Stimulated activated CD8-positive, alpha-beta memory T cell treated with anti-CD3 and anti-CD28 coated beads, Interleukin-4, amount 100 ng/mL, for 48 hours (primary cell): ENCODE measurements at places on chromosomes 4 and X.

GRCh38 chr4:115780835-115781234, 667.4 kb upstream of the NDST4 start:
- DNase-seq: no peak

DNA sequence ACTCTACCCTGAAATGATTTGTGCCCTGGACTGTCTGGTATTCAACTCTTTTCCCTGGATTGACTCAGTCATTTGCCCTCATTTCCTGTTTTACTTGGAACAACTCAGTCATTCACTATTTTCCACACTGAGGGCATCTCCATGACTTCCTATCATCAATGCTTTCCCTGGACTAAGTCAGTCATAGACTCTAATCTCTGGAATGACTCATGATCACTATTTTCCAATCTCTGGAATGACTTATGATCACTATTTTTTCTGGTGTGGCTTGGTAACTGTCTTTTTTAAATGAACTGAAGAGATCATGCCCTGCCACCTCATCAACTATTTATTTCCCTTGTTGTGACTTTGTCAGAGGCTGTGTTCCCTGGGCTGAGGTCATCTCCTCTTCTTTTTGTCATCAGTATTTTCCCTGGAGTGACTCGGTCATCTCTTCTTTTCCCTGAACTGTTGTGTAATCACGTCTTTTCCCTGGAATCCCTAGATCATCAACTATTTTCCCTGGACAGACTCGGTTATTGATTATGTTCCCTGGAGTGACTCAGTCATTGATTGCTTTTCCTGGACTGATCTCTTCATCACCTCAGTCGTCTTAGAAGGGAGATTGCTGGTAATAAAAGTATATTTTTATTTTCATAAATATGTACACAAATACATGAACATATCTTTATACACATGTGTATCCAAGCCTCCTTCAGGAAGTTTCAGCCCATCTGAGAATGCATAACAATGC, 327.1 kb upstream of the VCX start:
- no peak for DNase-seq

DNA sequence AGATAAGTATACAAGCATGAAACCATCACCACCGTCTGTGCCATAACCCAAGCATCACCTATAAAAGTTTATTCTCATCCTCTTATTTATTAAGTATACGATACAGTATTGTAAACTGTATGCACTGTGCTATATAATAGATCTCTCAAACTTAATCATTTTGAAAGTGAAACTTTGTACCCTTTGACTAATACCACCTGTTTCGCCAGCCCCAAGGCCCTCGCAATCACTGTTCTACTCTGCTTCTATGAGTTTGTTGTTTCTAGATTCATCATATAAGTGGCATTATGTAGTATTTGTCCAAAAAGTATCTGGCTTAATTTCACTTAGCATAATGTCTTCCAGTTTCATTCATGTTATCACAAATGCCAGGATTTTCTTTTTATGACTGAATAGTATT, 72.1 kb upstream of the DOCK11 start:
- peak; percentile 22 for DNase-seq

GRCh38 chrX:2351321-2351720, 149.5 kb downstream of the DHRSX start:
- no peak for DNase-seq

GRCh38 chrX:139585613-139586012, 55.1 kb downstream of the F9 start:
- DNase-seq: no peak

GRCh38 chr4:155371432-155372043, 5.2 kb downstream of the MAP9 start:
- DNase-seq: no peak

DNA sequence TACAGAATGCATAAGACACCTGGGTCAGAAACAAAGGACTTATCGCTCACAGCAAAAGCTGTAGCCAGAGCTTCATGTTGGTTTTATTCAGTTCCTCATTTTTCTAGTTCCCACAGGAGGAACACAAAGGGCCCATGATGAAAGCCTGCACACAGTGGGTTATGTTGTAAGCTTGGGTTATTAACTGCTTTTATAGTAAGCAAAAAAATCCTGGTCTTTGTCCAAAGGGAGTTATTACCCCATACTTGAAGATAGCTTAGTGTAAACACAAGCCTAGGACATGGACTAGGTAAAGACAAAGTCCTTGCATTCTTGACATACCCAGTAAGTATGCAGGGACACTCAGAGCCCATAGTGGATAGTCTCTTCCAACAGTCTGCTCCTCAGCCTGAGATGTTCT, 11.7 kb downstream of the BBS12 start:
- DNase-seq: no peak

DNA sequence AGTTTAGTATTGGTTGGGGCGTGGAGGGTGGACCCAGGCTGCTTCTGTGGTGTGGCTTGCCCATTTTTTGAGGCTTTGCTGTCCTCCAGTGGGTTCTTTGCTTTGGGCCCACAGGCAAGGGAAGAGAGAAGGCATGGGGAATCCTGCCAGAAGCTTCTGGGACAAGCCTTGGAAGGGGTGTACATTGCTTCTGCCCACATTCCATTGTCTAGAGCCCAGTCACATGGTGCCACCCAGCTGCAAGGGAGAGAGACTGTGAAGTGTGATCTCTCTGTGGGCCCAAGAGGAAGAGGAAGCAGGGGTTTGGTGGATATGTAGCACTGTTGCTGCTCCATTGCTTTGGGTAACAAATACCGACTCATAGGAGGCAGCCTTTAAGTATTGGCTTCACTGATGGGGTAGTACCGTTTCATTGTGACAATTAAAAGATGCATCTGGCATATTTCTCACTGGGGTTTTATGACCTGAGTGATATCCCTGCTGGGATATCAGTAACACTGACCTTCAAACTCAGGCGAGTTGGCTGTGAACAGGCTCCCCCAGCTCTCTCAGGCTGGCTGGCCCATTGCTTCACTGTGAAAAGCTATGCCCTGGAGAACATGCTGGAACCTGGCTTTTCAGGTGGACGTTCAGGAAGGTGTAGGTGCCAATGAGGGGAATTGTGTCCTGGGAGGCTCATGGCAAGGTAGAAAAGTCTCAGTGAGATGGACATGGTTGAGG, 85.9 kb downstream of the CLDN34 start:
- no peak for DNase-seq

DNA sequence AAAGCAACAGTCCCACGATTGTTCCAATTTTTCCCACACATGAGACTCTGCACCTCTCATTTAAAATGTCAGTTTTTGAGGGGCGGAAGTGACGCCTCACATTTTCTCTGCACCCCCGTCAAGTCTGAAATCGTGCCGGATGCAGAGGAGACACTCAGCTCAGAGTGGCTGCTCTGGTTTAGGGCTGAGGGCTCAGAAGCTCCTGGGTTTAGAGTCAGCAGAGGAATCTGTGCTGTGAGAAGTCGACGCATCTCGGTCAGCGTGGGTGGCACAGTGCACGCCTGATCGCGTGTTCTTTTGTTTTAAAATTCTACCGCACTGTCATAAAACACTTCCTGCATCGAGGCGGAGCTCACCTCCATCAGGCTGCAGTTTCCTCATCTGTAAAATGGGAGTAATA, 116.7 kb upstream of the ADRA2C start:
- DNase-seq: no peak

DNA sequence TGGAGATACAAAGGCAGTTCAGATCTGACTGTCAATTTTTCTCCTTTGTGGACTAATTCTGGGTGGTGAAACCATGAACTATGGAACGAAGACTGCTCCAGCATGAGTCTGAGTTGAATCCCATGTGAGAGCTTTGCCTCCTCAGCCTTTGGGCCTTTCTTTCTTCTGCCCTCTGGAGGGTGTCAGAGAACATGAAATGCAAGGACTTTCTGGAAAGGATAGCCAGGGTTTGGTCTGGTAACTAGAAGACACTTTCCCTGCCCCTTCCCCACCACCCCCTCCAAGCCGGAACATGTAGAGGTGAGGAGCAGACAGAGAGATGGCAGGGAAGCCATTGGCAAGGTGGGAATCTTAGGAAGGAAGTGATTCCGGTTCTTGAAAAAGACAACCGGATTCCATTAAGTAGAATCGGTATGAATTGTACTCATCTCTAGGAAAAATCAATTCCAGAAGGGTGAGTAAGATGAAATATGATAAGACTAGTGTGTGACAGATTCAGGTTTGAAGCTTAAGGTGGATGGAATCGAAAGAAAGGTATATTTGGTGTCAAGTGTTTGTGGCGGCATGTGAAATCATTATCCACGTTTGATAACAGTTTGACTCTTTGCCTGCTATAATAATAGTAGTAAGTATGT, 19.0 kb downstream of the FHL1 start:
- no peak for DNase-seq

DNA sequence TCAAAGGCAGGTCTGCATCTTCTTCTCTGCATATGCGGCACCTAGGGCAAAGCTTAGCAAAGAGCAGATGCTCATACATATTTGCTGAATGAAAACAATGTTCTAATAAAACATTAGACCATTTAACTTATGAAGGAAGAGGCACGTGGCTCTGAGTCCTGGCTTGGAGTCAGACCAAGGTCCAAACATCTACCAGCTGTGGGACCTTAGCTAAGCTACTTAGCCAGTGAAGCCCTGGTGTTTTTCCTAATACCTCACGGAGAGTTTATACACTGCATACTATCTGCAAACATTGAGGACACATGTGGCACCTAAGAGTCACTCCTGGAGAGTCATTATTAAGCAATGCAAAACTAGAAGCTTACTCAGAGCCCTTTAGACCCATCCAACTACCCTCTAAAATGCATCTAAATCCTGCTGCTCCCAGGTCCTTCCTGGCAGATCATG, 9.0 kb downstream of the PDGFC start:
- no peak for DNase-seq

- no peak for DNase-seq
Observed at GRCh38 chrX:20715176-20715575, 448.5 kb upstream of the RPS6KA3 start.

GRCh38 chr4:179768996-179769395, 2326.8 kb upstream of the AGA start:
- no peak for DNase-seq

- DNase-seq: no peak
Observed at GRCh38 chr4:40180356-40180755, 16.5 kb upstream of the RHOH start.

GRCh38 chrX:80285131-80285773, 135.0 kb upstream of the TENT5D start:
- no peak for DNase-seq

DNA sequence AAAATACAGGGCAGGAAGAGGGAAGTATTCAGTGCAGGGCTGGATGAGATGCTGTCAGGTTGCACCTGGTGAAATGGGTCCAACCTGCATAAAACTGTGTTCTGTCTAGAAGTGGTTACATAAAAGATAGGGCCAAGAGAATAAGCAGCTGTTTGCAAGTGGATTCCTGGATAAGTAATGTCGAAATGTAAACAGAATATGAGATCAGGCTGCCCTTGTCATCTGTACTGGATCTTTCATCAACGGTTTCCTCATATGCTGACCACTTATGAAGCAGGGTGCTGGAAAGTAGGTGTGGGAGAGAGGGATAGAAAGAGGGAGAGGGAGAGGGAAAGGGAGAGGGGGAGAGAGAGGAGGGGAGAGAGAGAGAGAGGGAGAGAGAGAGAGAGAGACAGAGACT, 349.8 kb upstream of the CPEB2 start:
- no peak for DNase-seq

- no peak for DNase-seq
Observed at GRCh38 chr4:126969360-126970235, 663.2 kb upstream of the INTU start.

GRCh38 chr4:78710536-78710935, 65.6 kb upstream of the BMP2K start:
- no peak for DNase-seq

GRCh38 chr4:107780665-107781064, 44.1 kb upstream of the SGMS2 start:
- DNase-seq: no peak

DNA sequence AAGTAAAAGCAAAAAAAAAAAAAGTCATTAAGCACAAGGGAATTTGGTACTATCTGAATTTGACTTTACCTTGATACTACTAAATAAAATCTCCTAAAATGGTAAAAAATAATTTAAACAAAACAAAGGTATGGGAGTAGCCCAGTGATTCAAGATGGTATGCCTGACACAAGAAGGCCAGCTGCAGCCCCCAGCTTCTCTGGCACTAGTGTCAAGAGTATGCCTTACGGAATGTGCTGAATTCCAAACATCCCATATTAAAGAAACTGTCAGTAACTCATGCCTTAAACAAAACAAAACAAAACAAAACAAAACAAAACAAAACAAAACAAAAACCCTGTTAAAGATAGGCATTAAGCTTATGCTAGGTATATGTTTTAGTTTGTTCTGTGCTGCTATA, 80.8 kb downstream of the RASL11B start:
- no peak for DNase-seq

DNA sequence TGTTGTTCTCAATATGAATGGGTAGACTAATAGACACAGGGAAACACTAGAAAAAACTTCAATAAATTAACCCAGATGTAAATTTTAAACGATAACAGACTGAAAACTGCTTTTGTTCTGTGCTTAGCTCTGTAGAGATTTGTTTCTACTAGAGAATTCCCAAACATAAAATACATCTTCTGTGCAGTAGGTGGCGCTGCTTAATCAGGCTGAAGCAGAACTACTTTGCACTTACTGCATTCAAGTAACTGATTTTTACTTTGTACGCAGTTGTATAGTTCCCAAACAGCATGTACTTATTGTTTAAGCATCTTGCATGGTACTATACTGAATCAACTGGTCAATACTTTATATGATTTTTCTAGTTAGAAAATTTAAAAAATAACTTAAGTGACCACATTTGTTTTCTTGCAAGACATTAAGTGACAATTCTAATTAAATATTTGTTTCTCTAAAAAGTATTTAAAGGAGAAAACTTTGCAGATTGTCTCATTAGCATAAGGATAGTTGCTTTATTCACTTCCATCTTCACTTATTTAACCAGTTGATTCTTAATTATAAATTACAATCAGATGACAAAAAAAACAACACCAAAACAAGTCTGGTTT, 490.6 kb downstream of the IL15 start:
- peak; percentile 61 for DNase-seq

GRCh38 chrX:8724300-8724699, 7.6 kb downstream of the ANOS1 start:
- peak; percentile 22 for DNase-seq

DNA sequence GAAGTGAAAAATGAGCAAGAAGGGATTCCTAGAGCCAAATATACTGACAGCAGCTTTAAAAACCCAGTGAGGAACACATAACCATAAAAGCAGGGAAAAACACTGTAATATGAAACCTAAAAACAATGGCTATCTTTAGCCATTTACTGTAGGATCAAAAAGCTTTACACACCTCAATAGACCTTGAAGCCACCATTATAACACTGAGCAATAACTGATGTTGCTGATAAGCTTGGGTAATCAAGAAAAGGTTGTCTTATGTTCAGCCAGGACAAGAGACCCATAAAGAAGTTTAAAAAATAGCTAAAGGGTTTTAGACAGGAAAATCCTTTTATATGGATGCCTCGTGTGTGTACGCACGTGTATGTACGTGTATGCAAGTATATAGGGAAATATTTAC, 16.9 kb downstream of the GATB start:
- DNase-seq: no peak
